Left renal pelvis (tissue), 4 donors: ENCODE measurements at places on chromosomes 2 and 18.

DNA sequence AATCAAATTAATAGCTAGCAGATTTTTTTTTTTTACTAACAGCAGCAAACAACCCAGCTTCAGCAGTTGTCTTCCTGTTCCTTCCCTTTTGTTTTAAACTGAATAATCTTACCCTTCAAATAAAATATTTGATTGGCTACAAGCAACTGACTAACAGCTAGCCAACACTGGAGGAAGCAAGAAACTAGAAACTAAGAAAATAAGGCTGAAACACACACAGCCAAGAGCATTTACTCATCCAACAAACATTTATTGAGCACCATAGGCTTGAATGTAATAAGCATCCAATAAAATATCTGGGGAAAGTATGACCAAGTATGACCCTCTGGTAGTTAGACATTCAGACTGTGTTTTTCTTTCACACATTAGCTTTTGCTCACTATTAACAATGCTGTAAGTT lies 189.2 kb downstream of the CD226 start:
- DNase-seq, result no peak

GRCh38 chr2:37143974-37144373 lies 12.8 kb downstream of the EIF2AK2 start:
- no peak for DNase-seq

DNA sequence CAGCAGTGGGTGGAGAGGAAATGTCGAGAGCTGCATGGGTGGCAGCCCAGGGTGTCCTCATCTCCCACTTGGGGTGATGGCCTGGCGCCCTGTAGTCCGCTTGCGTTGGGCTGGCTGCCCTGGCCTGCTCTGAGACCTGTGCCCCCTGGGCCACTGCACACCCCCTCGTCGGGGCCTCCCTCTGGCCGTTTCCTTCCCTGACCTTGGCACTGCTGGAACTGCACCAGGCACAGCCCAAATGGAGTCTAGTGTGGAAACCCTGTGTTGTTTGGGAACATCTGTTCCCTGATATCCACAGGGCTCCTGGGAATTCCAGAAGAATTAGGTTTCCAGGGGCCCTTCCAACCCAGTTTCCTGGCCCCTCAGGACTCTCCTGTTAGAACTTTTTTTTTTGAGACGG lies 13.9 kb downstream of the EFHD1 start:
- no peak for DNase-seq

DNA sequence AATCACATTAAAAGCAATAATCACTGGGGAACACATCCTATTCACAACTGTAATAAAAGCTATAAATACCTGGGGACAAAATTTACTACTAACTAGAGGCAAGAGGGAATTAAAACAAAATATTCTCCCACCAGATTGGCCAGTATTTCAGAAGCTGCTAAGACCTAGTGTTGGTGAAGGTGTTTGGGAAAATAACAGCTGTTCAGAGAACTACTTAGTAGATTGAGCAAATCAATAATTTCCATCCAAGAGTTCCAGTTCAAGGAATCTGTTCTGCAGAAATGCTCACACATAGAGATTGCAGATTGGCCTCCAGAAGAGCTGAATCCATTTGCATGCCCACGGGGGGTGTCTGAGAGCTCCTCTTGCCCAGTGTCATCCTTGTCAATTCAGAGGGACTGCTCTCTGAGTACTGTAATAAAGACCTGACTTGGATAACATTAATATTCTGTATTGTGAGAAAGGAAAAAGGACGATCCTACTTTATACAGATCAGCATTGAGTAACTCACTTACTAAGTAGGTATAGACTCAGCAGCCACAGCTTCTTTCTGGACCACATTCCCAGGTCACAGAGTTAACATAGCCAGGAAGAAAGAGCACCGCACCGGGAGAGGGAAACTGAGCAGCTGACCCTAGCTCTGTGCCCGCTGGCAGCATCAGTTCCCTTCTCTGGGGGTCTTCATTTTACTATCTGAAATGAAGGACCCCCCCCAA lies 5.6 kb downstream of the TUBB6 start:
- no peak for DNase-seq

DNA sequence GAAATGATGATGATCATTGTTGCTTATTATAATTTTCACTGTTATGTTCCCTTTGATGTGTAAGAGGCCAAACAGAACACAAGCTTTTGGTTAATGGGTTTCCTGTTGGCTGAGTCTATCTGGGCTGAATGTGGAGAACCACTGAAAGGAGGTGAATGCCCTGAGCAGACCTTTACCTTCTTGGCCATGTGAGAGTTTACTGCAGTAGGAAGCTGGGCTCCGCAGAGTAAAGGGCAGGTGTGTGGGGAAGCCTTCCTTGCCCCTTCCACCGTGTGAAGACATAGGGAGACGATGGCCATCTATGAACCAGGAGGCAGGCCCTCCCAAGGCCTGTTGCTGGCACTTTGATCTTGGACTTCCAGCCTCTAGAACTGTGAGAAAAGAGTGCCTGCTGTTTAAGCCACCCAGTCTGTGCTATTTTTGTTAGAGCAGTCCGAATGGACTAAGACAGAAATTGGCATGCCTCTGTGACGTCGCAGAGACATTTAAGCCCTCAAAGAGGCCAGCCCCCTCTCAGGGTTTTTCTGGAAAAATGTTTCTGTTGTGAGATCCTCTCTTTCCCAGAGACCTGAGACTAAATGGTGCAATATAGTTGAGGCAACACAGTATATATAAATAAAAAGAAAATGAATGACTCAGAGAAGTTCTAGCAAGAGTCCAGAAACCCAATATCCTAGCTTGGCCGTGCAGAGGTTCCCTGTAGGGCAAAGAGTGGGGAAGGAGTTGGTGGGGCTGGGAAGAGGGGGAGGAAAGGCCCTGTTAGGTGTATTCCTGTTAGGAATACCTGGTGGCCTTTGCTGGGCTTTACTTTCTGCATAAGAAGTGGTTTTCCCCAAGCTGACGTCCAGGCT lies 121.9 kb upstream of the LGALSL start:
- no peak for DNase-seq

DNA sequence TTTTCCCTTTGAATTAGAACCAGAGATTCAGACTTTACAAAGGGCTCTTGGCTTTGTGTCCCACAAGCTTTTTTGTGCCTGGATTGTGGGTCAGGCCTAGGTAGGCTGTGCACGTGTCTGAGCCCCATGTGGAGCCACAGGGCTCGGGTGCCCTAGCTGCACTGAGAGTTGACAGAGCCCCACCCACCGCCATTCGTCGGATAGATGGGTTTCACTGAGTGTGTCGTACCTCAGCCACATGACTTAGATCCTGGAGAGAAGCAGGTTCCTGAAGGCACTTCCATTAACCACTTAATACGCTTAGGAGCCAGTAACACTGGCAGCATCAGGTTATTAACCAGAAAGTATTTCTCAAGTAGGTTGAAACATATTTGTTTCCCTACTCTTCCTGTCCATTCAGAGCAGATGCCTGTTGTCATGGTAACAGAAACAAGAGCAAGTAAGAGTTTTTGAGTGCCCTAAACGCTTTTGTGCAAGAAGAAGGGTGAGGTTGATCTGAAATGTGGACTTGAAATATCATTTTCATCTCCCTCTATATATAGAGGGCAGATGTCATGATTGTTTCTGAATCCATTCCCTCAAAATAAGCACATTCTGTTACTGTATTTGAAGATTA lies 30.0 kb downstream of the ADCYAP1 start:
- DNase-seq, result no peak

DNA sequence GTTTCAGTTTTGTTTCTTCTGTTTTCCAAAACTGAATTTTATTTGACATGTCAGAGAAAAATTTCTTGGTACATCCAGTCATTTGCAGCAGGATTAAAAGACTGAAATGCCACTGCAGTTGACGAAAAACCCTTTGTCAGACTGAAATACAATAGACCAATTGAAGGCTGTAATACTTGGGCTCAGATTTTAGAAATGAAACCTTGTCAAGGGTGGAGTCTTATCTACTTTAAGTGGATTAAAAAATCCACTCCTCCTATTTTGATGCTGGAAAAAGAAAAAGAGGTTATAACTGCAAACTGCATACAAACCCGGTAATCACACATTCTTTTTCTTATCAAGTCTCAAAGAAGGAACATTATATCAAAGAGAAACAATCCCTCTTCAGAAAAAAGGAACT lies 80.2 kb upstream of the NEUROD1 start:
- DNase-seq, result no peak

GRCh38 chr18:29501952-29502351 lies 1325.0 kb upstream of the CDH2 start:
- DNase-seq, result no peak
